GM12892 (cell line): ENCODE measurements at places on chromosomes 16 and 17.

DNA sequence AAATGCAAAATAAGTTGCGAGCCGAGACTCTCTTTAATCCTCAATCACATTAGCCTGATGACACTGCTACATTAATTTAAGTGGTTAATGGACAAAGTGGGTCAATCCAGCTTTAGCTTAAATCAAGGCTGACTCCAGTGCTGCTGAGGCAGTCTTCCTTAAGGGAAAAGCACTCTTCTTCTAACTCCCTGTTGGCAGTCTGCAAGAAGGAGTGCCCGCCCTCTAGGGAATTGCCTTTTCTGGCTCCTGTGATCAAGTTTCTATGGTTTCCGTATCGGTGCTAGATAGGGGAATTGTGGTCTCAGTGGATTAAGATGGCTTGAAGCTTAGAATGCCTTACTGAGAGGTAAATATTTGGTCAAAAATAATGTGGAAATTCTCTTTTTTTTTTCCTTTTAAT lies 41.0 kb downstream of the HS3ST3B1 start:
- DNase-seq: no peak

GRCh38 chr16:25135254-25135878 lies 23.8 kb downstream of the LCMT1 start:
- DNase-seq: no peak

- no peak for DNase-seq
Observed at GRCh38 chr17:30091771-30092170, 24.8 kb upstream of the NSRP1 start.

GRCh38 chr16:10103118-10103517 lies 79.1 kb downstream of the GRIN2A start:
- no peak for DNase-seq

GRCh38 chr17:8326511-8327302 lies 12.9 kb upstream of the ODF4 start:
- no peak for DNase-seq

DNA sequence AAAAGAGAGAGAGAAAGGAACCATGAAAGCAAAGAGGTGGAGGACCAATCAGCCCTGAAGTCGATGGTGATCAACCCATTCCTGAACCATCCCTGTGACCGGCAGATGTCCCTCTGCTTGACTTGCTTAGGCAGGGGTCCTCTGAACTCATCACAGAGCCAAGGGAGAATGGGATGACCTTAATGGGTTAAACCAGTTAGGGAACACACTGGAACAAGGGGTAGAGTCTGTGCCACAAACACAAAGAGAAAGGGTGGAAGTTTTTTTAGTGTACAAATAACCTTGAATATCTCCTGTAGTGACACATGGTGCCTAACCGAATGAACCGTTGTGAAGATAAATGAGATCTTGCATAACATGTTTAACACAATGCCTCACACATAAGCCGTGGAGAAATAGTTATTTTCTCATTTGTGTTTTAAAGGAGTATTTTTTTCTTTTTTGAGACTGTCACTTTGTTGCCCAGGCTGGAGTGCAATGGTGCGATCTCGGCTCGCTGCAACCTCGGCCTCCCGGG lies 11.2 kb downstream of the NAA60 start:
- no peak for DNase-seq

- DNase-seq: no peak
Observed at GRCh38 chr17:55585629-55586028, 74.4 kb upstream of the SMIM36 start.

DNA sequence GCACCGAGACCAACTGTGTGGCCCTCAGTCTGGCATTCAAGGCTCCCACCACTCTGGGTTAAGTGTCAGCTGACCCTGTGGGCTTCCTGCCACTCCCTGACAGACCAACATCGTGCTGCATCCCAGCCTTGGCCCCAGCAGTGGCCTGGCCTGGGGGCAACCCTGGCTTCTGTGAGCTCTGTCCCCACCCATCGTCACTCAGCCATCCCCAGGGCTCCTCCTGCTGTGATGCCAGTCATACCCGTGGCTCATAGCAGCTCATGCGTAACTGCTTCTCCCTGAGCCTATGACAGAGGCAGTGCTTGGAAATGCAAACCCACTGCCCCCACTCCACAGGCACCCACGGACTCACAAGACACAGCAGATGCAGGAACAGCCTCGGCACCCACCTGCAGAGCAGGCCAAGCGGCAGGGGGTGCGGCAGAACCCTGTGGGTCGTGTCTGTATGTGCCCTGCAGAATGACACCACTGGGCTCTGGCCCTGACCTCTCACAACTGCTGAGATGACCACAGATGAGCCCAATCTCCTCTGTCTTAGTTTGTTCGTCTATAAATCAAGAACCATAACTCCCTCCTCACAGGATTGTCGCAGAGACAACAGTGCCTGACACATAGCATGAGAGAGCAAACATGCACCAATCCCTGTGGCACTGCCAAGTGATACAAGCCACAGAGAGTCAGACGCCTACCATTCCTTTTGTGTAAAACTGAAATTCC lies 26.6 kb downstream of the PIEZO1 start:
- no peak for DNase-seq

DNA sequence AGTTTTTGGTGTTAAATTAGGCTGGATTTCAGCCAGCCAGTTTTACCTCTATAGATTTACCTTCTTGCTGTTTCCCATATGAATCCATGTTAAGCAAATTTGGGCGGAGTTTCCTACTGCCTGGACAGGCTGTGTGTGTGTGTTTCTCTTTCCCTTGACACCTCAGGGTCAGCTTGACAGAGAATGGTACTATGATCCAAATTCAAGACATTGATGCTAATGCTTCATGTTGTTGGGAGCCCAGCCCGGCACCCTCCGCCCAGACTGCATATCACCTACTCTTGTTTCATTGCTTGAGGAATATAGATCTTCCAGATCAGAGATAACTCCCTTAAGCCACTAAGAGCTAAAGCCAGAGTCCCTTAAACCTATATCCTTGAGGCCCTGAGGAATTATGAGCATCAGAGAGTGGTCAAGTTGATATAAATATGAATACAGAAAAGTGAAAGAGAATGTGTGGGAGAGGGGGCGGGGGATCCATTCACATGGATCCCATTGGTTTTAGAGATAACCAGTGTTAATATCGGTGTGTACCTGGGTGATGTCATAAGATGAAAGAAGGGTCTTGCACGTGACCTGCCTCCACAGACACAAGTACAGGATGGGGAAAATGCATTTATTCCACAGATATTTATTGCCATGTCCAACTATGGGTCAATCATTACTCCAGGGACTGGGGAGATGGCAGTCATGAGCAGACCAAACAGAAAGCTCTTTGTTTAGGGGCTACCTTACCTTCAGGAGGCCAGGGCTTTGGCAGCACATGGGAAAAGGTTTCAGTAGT lies 69.7 kb downstream of the WIPI1 start:
- no peak for DNase-seq

DNA sequence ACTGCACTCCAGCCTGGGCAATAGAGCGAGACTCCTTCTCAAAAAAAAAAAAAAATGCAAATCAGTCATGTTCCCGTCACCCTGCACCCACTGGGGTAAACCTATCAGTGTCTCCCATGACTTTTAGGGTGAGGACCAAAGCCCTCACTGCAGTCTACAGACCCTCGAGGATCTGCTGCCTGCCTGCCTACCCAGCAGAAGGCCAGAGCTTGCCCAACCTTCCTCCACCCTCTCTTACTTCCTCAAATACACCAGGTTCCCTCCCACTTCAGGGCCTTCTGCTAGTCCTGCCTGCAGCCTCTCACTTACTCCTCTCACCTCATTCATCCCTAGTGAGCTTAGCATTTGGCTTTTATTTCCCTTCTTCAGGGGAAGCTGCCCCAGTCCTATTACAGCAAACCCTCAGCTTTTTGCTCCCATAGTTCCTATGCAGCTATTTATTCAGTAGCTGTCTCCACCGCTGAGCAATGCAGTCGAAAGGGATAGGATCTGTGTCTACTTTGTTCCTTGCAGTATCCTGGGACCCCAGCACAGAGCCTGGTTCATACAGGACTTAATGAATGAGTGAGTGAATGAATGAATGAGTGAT lies 17.8 kb upstream of the TOB1 start:
- DNase-seq: no peak

DNA sequence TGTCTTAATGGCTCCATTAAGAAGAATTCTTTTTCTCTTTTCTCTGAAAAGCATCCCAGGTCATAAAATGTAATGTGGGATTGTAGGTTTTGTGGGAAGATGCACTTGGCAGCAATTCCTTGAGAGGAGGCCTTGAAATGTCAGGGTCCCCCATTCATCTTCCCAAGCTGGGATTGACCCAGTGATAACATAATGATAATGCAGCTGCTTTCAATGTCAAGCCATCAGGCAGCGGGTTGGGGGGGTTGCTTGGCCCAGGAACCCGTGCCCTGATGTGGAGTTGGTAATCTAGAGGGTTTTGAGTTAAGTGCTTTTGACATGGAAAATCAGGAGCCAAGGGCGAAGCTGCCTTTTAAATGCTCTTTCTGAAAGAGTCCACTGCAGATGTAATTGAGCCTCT lies 484.0 kb downstream of the WWOX start:
- DNase-seq: no peak

GRCh38 chr16:83995754-83996153 lies 27.7 kb downstream of the NECAB2 start:
- no peak for DNase-seq

- DNase-seq: no peak
Observed at GRCh38 chr17:47864791-47865216, 13.8 kb upstream of the SP6 start.

DNA sequence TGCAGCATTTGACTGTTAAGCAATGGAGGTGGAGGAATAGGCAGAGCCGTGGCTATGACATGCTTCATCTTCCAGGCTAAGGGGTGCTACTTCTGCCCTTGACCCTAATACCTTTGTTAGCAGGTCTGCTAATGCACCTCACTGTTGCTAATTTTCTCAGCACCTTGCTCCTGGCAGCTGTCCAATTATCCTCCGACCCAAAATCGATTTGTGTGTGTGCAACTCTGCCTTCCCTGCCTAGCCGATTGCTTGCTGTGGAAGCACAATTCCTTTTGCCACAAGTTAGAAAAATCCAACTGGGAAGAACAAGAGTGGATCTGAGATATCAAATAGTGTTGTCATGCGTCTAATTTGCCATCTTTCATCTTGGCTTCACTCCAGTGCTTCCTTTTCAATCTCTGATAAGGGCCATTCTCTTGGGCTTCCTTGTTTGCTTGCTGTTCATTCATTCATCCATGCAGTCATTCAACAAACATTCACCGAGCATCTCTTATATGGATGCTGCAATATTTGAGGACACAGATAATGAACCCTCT lies 422.8 kb downstream of the RBFOX1 start:
- no peak for DNase-seq

DNA sequence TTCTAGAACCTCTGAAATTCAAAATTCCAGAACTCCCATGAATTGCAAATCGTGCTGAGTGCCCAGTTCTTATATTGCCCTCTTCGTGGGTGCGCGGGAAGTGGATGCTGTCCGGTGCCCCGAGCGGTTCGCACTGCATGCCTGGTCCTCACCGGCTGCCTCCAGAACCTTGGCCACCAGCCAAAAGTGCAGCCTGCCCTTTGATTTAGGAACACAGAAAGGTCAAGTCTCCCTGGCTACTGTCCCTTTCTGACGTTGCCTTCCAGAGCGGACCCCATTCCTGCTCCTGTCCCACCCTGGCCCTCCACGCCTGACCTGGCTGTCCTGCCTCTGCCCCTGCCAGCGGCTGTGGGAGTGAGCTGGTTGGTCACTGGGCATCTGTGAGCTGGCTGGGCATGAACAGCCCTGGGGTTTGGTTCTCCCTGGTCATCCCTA lies 9.7 kb downstream of the NEUROD2 start:
- no peak for DNase-seq

GRCh38 chr16:73034374-73034773 lies 13.6 kb downstream of the ZFHX3 start:
- no peak for DNase-seq

- no peak for DNase-seq
Observed at GRCh38 chr17:13544765-13545164, 57.0 kb downstream of the HS3ST3A1 start.

DNA sequence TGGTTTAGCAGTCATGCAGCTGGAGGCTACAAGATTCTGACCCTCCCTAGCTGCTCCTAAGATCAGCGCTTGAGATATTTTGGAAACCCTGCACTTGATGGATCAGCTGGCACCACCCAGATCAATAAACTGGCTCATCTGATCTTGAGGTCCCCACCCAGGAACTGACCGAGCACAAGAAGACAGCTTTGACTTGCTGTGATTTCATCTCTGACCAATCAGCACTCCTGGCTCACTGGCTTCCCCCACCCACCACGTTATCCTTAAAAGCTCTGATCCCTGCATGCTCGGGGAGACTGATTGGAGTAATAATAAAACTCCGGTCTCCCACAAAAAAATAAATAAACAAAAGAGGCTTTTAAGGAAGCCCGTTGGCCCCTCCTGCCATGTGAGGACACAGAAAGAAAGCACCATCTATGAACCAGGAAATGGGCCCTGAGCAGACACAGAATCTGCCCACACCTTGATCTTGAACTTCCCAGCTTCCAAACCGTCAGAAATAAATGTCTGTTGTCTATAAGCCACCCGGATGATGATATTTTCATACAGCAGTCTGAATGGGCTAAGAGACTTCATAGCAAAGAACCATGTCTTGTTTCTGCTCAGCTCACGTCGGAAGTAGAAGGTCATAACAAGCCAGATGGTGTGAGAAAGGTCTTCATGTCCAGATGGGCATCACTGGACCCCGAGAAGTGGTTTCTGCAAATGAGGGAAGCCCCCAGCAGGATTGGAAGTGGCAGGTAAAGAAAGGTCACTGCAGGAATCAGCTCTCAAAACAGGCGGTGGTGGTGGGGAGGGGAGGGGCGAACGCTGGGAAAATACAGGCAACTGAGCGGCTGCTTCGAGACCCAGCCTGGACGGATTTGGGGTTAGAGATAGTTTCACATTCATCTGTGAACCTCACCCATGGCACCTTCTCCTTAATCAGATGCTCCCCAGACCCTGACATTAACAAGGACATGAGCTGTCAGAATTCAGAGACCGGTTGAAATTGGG lies 19.8 kb upstream of the RPH3AL start:
- DNase-seq: no peak

DNA sequence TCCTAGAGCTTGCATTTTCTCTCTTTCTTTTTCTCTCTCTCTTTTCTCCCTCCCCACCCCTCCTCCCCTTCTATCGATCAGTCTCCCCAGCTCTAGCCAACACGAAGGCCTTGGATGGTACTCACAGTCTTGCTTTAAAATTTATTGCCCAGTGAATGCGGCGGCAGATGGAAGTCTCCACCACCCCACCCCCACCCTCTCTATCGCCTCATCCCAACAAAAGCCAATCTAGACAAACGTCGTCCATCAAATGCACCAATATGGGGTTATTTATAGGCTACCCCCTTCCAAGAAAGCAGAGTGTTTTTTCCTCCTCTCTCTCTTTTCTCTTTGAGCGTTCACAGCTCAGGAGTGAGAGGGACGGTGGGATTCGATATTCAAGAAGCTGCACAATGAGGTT lies 10.5 kb upstream of the NGFR start:
- DNase-seq: no peak

- DNase-seq: no peak
Observed at GRCh38 chr16:2973093-2973492, 3.9 kb downstream of the PAQR4 start.

GRCh38 chr16:64809876-64810629 lies 311.8 kb downstream of the CDH11 start:
- DNase-seq: no peak

- peak; percentile 84 for DNase-seq
Observed at GRCh38 chr17:78356101-78356713, 3.7 kb downstream of the SOCS3 start.
